Small intestine (tissue), 16 donors: ENCODE measurements at places on chromosomes 1 and 21. TPM values are rescaled to one million over a fixed set of nuclear protein-coding genes. Genes with fewer than 3 reads are reported as not detected.

DNA sequence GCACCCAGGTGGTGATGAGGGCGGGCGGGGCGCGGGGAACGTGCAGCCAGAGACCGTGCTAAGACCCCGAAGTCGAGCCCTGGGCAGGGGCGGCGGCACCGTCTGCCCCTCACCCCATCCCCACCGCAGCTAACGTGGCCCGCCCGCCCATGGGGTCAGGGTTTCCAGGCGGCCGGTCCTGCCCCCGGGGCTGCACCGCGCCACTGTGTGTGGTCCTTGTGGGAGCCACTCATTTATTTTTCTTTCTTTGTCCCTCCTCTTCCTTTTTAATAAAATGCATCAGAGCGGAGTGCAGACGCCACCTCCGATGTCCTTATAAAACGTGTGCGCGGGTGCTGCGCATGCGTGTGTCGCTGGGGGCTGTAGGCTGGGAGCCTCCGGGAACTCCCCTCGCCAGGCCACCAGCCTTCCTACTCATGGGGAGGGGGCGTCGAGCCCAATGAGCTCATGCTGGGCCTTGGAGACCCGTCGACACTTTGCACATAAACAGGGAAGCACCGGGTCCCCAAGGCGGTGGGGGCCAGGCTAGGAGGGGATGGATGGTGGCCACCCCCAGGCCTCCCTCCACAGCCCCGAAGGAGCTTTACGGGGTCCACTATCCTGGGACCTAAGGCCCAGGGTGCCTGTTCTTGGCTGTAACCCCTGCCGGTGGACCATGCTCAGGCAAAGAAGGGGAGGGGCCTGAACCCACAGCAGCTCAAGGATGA, 59.9 kb downstream of the WNT9A start:
- H3K4me1 ChIP-seq = peaks cover 20% of the 10 kb centered on the region
- H3K27me3 ChIP-seq = no peaks in the 10 kb centered on the region
- DNase-seq = no peak
- no peaks in the 10 kb centered on the region for H3K36me3 ChIP-seq
- H3K4me3 ChIP-seq = no peak overlapping the region
- peak overlapping the region; percentile 81 for H3K27ac ChIP-seq

DNA sequence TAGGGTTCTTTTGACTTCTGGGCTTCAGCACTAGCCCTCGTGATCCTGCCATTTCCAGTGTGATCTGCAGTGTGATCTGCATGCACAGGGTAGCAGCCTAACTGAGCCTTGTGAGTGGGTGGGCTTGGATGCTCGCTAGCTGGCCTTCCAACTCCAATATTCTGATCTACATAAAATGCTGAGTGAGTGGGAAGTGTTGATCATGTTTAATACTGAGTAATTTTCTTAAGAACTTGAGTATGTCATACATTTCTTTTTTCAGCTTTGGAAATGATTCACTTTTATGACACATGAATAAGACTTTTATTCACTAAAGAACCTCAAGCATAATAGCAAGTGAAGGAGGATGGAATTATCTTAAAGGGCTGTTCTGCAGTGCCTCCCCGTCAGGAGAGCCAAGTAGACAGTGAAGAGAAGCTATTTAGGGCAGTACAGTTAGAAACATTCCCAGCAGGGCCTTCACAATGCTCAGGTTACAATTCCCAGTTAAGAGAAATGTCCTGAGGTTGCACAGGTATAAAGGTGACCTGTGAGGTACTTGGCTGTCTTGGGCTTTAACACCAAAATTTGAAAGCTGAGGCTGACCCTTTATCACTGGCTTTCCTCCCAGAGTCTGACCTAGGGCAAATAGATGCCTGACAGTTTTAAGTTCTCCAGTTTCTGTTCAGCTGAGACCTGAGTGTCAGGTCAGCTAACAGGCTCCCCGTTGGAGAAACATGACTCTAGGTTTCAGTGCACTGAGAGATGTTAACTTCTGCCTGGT, 29.1 kb upstream of the LRRC8C start:
- H3K4me3 ChIP-seq = no peak overlapping the region
- no peak overlapping the region for H3K27ac ChIP-seq
- no peaks in the 10 kb centered on the region for H3K36me3 ChIP-seq
- no peak for DNase-seq
- no peaks in the 10 kb centered on the region for H3K27me3 ChIP-seq
- no peaks in the 10 kb centered on the region for H3K4me1 ChIP-seq

- H3K27ac ChIP-seq = no peak overlapping the region
- H3K36me3 ChIP-seq = no peaks in the 10 kb centered on the region
- no peak overlapping the region for H3K4me3 ChIP-seq
These were observed 112.9 kb downstream of the PTPN14 start for GRCh38 chr1:214438530-214438929.

GRCh38 chr1:243413431-243414151, 157.8 kb downstream of the SDCCAG8 start:
- no peak overlapping the region for H3K4me3 ChIP-seq
- no peak for DNase-seq
- no peaks in the 10 kb centered on the region for H3K36me3 ChIP-seq

DNA sequence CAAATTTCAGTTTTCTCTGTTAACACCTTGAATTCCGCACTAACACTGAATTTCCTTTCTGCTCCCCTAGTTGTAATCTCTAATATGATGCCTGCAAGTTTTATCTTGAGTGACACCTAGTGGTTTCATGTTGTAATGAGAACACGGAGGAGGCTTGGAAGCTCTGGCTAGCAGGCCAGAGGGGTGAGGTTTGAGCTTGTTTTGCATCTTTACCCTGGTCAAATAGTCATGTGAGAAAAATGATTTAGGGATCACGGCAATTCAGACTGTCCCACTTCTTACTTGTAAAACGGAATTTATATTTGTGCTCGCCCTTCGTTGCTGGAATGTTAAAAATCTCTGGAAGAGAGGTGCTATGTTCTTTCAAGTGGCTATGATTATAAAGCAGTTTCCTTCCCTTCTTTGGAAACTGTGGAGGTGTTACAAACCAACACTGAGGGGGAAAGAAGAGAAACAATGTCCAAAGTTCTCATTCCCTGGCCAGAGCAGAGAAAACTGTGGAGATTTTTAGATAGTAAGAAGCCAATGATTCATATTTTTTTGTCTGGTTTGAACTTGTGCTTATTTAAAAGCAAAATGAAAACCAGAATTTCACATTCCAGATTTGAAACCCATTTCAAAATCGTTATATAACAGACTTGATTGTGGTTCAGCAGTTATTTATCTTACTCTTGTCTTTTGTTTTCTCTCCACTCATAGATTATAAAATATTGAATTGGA, 5.3 kb upstream of the MROH9 start:
- no peaks in the 10 kb centered on the region for H3K4me1 ChIP-seq
- peak; percentile 75 for DNase-seq
- H3K4me3 ChIP-seq = no peak overlapping the region
- H3K36me3 ChIP-seq = no peaks in the 10 kb centered on the region

DNA sequence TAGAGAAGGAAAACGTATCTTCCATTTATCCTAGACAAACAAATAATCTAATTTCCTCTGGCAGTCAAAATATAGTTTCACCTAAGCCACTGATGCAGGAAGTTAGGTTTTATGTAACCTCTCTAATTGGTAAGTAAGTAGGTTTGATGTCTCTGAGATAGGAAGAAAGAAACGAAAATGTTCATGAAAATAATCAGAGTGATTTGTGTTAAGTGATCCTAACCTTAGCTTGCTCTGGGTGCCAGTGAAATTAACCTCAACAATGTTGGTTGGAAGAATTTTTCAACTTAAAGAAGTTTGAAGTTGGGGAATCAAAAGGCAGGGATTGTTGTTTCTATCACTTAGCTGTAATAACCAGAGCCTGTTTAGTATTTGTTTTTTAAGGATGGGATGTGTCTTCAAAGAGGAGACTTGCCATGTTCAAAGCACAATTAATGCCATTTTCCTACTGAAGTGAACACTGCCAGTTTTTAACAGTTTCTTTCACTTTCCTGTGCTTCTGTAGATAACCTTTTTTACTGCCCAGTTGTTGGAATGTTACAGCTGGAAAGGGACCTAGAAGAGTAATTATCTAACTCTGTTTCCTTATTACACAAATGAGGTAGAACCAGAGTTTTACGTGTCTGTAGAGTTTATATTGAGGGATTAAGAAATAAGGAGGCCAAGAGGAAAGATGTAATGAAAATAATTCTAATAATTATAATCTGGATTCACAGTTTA, 18.4 kb downstream of the HIPK1 start:
- no peak overlapping the region for H3K4me3 ChIP-seq
- DNase-seq = peak; percentile 15
- H3K36me3 ChIP-seq = no peaks in the 10 kb centered on the region
- peak overlapping the region; percentile 79 for H3K27ac ChIP-seq
- H3K4me1 ChIP-seq = peaks cover 21% of the 10 kb centered on the region

DNA sequence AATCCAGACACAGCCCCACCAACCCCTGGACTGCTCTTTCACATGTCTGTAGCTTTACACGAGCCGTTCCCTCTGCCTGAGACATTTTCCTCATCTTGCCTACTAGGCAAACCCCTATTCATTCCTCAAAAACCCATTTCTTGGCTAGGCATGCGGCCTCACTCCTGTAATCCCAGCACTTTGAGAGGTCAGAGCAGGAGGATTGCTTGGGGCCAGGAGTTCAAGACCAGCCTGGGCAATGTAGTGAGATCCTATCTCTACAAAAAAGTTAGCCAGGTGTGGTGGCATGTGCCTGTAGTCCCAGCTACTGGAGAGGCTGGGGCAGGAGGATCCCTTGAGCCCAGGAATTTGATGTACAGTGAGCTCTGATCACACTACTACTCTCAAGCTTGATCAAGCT, 5.2 kb upstream of the AUNIP start:
- peaks cover 38% of the 10 kb centered on the region for H3K4me1 ChIP-seq
- peaks cover 7% of the 10 kb centered on the region for H3K36me3 ChIP-seq

GRCh38 chr1:39384305-39384704, 107.1 kb upstream of the BMP8A start:
- peaks cover 11% of the 10 kb centered on the region for H3K36me3 ChIP-seq
- no peak overlapping the region for H3K27ac ChIP-seq
- H3K4me1 ChIP-seq = no peaks in the 10 kb centered on the region
- H3K4me3 ChIP-seq = no peak overlapping the region

GRCh38 chr1:117512728-117513321, 93.0 kb upstream of the TENT5C start:
- no peaks in the 10 kb centered on the region for H3K36me3 ChIP-seq
- no peak overlapping the region for H3K27ac ChIP-seq
- no peaks in the 10 kb centered on the region for H3K4me1 ChIP-seq
- peak; percentile 20 for DNase-seq
- H3K4me3 ChIP-seq = no peak overlapping the region

- DNase-seq = no peak
- no peak overlapping the region for H3K27ac ChIP-seq
- H3K4me3 ChIP-seq = no peak overlapping the region
These were observed 76.2 kb downstream of the NFIA start for GRCh38 chr1:61158591-61158990.

DNA sequence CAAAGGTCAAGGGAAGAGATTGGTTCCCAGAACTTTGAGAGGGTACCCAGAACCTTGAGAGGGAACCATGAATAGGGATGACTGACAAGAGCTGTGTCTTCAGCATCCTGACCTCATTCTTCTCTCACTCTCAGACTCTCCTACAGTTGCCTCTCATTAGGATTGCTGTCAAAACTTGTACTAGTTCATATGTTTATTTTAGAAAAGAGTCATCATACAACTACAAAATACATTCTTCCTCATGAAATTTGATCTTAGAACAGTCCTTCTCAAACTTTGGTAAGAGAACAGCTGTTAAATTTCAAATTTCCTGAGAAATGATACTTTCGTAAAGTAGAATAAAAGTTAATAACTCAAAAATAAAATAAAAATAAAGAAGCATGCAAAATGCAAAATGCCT, 161.4 kb upstream of the ZRANB2 start:
- no peaks in the 10 kb centered on the region for H3K4me1 ChIP-seq
- no peak overlapping the region for H3K4me3 ChIP-seq
- H3K27ac ChIP-seq = no peak overlapping the region
- no peaks in the 10 kb centered on the region for H3K27me3 ChIP-seq
- H3K36me3 ChIP-seq = no peaks in the 10 kb centered on the region

DNA sequence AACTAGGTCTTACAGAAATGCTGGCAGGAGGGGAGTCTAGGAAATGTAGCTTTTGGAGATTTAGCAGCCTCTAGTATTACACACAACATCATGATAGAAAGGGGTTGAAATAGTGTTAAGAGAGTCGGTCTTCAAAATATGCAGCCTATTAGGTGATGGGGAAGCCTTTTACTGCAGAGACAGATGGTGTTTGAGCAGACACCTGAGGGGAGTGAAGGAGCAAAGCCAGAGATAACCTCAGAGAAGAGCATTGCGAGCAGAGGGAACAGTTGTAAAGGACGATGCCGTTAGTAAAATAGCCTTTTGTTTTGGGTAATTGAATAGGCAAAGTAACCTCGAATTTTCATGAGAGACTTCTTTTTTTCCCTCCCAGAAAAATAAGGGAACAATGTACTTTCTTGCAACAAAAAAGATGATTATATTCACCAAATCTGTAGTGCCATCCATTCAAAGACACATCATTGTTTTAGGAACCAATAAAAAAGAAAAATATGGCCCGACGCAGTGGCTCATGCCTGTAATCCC, 66.3 kb upstream of the KIF1B start:
- no peaks in the 10 kb centered on the region for H3K27me3 ChIP-seq
- no peak for DNase-seq
- no peak overlapping the region for H3K27ac ChIP-seq
- no peaks in the 10 kb centered on the region for H3K4me1 ChIP-seq

DNA sequence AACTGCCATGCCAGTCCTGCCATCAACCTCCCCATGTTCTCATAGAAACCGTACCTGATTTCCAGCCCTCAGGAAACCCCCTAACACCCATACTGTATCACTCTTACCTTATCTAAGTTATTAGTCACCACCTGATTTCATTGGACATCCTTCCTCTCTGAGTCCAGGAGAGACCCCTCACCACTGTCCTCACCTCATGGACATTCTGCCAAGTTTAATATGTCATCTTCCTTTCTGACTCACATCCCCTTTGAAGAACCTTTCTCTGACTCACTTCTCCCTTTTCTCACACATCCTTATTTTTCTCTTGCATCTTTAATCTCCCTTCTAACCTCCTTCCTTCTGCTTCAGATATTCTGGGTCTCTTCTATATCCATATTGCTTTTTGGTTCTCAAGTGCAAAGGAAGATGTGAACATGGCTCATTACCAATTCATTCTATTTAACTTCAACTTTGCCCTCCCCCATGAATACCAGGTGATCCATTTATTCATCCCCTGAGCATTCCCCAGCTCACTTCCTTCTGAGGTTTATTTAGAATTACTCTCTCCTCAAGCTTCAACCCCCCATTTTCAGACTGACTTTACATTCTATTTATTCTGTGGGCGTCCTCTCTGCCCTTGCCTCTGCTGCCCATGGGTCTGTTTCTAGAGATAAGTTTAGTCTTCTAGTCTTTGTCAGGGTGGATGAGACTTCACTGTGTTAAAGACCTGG, 206.8 kb upstream of the ESRRG start:
- no peaks in the 10 kb centered on the region for H3K27me3 ChIP-seq
- no peak overlapping the region for H3K4me3 ChIP-seq

The RC3H1 gene
- 12.3 TPM for polyA plus RNA-seq

The MFSD2A gene
- 14.3 TPM for polyA plus RNA-seq

The RBP7 gene
- 4.9 TPM for polyA plus RNA-seq

The TTC22 gene
- 27.5 TPM for polyA plus RNA-seq

The VSIG8 gene
- not detected for polyA plus RNA-seq

The TOR1AIP1 gene
- polyA plus RNA-seq = 16.0 TPM
